ENCODE measurements at places on chromosomes 7 and 10.

DNA sequence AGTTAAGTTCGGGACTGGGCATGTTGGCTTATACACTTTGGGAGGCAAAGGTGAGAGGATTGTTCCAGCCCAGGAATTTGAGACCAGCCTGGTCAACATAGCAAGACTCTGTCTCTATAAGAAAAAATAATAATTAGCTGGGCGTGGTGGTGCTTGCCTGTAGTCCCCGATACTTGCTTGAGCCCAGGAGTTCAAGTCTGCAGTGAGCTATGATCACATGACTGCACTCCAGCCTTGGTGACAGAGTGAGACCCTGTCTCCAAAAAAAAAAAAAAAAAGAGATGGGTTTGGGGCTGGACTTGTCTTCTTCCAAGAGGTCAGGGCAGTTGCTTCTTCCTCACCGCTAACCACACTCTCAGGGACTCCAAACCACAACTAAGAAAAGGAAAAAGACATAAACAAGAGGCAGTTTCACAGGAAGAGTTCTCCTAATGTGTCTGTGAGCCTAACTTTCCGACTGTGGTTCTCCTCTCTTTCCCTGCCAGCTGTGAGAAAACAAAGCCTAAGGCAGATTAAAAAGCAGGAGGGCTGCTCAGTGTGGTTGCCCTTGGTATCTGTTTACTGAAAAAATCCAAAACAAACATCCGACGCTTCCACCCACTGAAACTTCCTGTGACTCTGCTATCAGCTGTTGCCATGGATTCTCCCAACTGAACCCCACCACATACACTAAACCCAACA, 2.4 kb upstream of the SERPINE1 start:
- peak; percentile 62 for DNase-seq

- DNase-seq: no peak
Measured at GRCh38 chr7:119252962-119253361, 1020.0 kb upstream of the KCND2 start.

DNA sequence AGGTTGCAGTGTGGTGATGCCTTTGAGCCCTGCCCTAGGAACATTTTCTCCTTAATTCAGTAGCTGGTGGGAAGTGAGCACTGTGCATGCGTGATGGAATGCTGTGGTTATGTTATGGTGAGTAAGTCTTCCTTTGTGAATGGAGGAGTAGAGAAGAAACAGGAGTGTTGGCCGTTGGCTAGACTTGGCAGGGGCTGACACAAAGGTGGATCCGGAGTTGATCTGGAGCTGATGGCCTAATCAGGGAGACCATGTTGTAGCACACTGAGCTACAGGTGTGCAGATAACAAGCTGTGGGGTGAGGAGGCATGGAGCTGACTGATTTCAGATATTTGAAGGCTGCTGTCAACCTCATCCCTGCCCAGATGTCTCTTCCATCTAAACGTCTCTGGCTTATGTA, 122.3 kb downstream of the CNNM2 start:
- DNase-seq: no peak

GRCh38 chr7:84021292-84021908, 173.2 kb downstream of the SEMA3A start:
- DNase-seq: no peak

DNA sequence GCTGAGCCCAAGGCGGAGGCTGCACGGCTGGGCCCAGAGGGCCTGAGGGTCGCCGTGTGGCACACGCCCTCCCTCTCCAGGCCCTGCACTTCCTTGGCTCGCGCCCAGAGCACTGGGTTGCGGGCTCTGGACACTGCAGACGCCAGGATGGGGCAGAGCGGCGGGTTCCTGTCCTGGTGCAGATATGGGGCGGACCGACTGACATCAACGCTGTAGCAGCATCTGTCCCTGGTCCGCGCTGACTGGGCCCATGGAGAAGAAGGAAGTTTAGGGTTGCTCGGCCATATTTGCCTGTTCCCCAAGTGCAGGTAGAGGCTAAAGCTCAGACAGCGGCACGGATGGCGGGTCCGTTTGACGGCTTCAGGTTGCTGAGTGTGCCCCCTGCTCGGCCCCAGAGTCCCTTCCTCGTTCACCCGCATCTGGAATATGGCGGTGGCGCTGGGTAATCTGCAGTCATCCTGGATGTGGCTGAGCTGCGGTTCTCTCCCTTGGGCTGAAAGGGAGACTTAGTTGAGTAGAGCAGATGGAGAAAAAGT, 116.1 kb downstream of the OR13A1 start:
- no peak for DNase-seq

- DNase-seq: no peak
Measured at GRCh38 chr7:157901166-157901565, 564.4 kb downstream of the DNAJB6 start.

- DNase-seq: no peak
Measured at GRCh38 chr10:92913973-92914372, 65.7 kb downstream of the EXOC6 start.

DNA sequence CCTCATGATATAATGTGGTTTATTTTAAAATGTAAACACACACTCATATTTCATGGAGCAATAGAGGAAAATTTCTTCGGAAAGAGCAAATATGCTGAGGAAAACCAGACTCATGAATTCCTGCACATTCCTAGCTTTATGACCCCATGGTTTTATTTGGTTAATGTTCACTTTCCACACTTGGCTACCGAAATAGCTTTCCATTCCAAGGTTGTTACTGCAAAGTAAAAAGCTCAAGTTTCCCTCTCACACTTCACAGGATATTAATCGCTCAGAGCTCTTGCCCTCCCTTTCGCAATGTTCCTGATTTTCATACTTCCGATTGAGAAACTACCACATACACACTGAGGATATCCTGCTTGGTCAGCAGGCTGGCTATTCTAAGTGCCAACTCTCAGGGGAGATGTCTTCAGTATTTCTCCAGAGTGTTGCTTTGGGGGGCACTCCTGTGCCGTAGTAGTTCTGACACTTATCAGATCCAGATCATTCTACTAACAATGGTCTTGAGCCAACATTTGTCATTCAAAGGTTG, 77.5 kb upstream of the STEAP1B start:
- DNase-seq: peak; percentile 50

DNA sequence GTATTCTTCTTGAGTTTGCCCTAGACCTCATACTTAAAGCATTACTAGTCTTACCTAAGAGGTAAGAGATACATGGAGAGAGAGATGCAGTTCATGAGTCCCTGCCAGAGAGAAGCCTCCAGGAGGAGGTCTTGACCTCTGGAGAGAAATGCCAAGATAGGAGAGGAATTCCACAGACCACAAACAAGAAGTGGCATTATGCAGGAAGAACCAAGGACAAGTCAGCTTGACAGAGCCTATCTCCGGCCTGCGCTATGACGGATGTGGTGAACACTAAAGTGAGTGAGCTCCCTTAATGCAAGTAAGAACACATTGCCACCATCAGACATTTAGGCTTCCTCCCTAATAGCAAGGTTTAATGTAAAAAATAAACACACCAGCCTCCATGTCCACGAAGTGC, 27.9 kb upstream of the COL1A2 start:
- DNase-seq: no peak

DNA sequence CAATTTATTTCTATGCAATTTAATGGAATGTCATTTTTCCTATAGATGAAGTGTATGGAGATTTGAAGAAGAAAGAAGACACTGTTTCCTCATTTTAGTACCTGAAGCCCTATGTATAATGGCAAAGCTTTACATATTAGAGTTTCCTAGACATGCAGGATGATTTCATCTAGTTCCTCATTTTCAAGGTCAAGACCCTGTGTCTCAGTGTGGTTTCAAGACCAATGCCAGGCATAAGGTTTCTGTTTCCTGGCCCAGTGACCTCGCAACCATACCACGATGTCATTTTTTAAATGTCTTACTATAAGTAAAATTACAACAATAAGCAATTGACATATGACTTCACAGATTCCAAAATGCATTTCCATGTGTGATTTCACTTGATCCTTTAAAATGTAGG, 336.5 kb upstream of the PRKCQ start:
- DNase-seq: no peak

GRCh38 chr10:59181668-59182067, 5.2 kb downstream of the PHYHIPL start:
- DNase-seq: no peak

- DNase-seq: no peak
Measured at GRCh38 chr10:98267069-98267893, 713 bp downstream of the LOXL4 start.

GRCh38 chr10:70518695-70519094, 40.1 kb downstream of the PALD1 start:
- no peak for DNase-seq

- DNase-seq: no peak
Measured at GRCh38 chr10:100008142-100008522, 1.6 kb downstream of the DNMBP start.

DNA sequence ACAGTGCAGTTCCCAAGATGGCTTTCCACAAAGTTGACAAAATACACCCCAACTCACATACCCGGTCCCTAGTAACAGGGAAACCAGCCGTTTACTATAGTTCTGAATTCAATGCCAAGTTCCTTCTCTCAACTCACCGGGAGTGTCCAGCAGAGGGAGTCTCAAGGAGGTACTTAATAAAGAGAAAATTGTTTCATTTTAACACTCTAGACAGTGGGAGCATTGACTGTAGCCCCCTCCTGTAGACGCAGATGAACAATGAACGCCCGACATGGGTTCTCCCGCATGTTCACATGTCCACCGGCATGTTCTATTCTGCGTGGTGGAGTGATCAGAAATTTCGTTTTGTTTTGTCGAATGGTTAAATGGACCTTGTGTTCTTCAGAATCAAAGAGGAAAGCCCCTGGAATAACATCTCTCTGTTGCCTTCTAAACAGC, 1.9 kb downstream of the HIPK2 start:
- peak; percentile 77 for DNase-seq

GRCh38 chr10:17910125-17910789, 41.5 kb upstream of the SLC39A12 start:
- DNase-seq: peak; percentile 25

GRCh38 chr10:130135676-130136225, 440 bp upstream of the GLRX3 start:
- DNase-seq: no peak

DNA sequence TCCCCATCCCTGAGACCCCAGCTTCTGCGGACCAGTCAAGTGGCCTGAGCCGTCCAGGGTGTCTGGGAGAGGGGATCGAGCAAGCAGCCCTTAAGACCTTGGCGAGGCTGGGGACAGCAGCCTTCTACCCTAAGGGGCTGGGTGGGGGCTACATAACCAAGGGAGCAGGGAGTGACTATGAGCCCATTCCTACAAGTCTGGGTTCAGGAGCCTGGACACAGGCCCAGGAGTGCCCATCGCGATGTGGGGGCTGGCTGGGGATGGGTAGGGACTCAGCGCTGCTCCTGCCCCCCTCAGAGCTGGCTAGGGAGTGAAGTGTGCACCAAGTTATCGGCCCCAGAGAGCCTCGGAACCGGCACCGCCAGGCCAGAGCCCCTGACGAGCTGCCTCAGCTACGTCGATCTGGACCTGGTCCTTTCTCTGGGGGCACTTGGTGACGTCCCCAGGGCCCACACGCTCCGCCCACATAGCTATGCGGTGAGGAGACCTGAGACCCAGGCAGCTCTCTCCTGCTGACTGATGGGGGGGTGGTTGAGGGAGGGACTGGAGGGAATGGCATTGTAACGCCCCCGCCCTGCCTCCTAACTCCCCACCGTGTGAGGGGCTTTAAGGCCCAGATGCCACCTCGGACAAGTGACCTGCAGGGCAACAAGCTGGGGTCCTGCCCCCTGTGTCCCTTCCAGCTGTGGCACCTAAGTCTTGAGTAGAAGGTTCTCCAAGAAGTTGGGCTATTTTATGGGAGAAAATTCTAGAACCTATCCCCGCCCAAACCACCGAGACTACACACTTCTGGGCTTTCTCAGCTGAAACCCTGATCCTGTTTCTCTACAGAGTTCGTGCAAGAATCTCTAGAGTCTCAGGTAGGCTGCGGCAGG, 2.5 kb downstream of the SAP25 start:
- peak; percentile 28 for DNase-seq

- DNase-seq: no peak
Measured at GRCh38 chr7:10412422-10413019, 561.2 kb upstream of the PHF14 start.

DNA sequence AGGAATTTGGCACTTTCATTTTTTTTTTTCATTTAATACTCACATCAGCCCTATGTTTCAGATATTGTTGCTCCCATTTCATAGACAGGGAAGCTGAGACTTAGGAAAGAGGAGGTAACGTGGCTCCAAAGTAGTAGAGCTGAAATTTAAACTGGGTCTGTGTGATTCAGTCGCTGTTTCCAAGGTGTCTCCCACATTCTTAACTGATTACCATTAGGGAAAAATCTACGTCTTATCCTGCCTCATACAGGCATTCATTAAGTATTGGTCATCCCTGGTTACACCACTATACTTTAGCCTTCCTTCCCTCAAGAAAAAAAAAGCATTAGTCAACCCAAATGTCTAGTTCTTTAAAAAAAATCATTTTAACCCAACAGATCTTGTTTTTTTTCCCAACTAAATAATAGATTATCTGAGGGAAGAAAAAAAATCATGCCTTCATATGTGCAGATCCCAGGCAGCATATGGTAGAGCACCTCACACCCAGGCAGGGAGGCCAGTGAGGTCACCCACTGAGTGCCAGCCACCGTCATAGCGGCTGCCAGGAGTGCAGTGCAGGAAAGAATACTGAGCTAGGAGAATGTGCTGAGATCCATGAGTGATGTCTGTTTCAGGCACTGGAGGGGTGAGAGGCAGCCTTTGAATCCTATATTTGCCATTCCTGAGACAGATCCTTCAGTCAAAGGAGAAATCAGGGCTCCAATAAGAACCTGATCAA, 59.0 kb upstream of the SORCS3 start:
- no peak for DNase-seq

DNA sequence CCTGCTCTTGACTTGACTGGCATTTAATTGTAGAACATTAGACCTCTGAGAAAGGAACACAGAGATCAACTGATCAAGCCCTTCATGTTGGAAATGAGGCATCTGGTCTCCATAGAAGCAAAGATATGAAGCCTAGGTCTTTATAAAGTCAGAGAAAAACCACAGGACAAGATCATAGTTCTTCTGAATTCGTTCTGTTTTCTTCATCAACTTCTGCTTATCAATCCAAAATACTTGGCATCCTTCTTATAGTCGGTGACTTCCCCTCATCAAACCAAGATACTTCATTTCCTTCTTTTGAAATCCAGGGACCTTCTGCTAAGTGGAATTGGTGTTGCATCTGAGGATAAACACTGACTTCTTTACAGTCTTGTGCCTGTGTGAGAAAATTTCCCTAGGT, 77.1 kb upstream of the PRKCQ start:
- DNase-seq: no peak

Data from femur (tissue), 1 donor.